ENCODE measurements at places on chromosomes 2 and 18.

- no peak for DNase-seq
These were observed 17.7 kb upstream of the MAL start for GRCh38 chr2:95007822-95008221.

DNA sequence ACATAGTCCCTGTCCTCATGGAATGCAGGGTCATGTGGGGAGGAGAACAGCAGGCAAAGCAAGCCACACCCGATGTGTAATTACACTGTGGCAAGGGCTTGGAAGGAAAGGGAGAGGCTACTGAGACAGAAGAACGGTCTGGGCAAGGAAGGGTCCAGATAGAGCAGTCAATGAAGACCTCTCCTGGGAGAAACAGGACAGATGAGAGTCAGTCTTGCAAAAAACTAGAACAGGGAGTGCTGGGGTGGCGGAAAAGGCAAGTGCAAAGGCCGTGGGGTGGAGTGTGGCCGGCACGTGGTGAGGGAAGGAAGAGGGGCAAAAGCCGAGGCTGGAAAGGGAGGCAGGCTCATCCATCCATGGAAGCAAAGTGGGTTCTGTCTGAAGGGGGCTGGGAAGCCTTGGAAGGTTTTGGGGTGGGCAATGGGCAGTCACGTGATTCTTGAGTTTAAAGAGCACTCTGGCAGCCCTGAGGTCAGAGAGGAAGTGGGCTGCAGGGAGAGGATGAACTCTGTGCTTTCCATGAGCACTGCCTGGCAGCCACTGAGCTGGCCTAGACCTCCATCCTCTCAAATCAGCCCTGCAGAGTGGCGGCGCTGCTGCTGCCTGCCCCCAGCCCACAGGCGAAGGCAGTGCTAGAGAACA, 182.2 kb downstream of the INHBB start:
- DNase-seq, result no peak

- no peak for DNase-seq
These were observed 16.0 kb downstream of the DNAH6 start for GRCh38 chr2:84532291-84532690.

GRCh38 chr18:49021433-49022129, 70.8 kb upstream of the SMAD7 start:
- peak; percentile 72 for DNase-seq

- DNase-seq, result no peak
These were observed 448.3 kb downstream of the ARHGAP15 start for GRCh38 chr2:143577489-143577888.

DNA sequence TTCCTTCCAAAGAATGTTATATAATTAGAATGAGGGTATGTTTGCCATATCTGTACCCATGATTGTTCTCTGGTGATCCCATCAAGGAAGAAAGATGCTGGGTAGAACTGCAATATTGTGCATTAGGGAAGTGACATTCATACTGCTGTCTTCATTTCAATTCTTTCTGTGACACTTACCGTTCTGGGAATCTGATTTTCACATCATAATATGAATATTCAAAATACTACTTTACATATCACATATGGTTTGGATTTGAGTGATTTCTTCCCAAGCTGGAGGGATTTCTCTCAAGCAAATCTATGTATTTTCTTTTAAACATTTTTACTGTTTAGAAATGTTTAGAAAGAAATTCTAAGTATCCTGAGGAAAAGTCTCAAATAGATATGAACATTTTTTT, 168.4 kb upstream of the DDX18 start:
- DNase-seq, result no peak

DNA sequence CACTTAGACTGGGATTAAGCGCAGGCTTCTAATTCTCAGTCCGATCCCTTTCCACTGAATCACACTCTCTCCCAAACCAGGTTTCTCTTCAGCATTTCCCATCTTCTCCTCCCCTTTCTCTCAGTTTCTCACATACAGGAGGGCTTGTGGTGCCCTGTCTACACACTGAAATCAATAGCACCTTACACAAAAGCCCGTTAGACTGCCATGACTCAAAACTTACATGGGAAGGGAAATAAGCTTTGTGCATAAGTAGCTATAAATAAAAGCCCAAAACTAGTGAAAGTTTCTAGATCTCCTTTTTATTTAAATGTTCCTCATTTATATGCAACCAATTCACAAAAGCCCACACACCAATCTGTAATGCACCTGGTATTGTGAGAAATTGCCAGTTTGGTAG, 318.4 kb downstream of the TXNL1 start:
- DNase-seq, result no peak

DNA sequence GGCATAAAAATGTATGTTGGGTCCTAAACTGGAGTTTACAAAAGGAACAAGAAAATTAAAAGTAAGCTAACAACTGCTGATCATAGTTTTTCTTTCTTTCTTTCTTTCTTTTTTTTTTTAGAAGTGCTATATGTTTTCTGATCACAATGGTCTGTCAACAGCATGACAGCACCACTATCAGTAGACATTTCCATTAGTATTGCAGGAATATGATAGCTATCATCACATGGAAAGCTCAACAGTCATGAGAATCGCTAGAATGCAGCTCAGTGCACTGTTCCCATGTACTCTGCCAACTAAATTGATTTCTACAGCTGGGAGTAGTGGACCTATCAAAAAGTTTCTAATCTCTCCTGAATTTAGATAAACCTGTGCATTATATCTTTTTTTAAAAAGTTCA, 950.3 kb upstream of the ACVR2A start:
- DNase-seq, result no peak

DNA sequence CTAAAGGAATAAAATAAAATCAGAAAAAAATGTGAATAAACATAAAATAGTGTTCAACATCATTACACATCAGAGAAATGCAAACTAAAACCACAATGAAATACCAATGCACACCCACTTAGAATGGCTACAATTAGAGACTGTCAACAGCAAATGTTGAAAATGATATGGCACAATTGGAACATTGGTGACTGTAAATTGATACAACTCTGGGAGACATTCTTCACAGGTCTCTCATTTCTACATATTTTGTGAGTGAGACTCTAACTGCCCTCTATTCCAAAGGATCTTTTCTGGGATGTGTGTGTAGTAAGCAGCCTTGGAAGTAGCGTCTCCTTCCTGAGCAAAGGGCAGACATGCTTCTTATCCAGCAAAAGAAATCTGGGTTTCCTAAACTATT, 323.0 kb downstream of the FBXO15 start:
- DNase-seq, result no peak

GRCh38 chr2:101781326-101781725, 83.8 kb downstream of the MAP4K4 start:
- no peak for DNase-seq

- peak; percentile 13 for DNase-seq
These were observed 173.3 kb upstream of the ZFP36L2 start for GRCh38 chr2:43399515-43400264.

DNA sequence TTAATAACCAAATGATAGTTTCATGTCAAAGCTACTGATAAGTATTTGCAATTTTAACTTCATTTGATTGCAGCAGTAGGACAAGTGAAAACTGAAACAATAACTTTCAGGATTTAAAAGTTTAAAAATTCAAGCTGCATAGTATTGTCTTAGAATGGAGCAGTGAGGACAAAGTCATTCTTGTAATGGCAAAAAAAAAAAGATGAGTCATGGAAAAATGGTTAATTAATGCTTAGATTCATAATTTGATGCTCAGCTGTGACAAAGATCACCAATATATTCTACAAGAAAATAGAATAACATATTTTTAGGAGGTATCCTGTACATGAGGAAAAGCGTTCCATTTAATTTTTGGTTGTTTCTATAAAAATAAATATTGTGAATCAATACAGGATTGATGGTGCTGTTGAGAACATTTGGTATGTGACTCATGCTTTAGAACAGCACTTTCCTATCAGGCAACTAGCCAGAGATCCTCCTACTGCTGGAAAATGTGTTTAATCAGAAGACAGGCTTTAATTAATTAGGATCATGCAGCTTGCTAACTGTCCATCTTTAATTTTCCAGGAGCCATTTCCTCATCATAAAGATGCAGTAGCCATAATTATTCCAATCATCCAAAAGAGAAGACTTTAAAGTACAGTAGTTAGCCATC, 239.0 kb upstream of the MMADHC start:
- peak; percentile 2 for DNase-seq

DNA sequence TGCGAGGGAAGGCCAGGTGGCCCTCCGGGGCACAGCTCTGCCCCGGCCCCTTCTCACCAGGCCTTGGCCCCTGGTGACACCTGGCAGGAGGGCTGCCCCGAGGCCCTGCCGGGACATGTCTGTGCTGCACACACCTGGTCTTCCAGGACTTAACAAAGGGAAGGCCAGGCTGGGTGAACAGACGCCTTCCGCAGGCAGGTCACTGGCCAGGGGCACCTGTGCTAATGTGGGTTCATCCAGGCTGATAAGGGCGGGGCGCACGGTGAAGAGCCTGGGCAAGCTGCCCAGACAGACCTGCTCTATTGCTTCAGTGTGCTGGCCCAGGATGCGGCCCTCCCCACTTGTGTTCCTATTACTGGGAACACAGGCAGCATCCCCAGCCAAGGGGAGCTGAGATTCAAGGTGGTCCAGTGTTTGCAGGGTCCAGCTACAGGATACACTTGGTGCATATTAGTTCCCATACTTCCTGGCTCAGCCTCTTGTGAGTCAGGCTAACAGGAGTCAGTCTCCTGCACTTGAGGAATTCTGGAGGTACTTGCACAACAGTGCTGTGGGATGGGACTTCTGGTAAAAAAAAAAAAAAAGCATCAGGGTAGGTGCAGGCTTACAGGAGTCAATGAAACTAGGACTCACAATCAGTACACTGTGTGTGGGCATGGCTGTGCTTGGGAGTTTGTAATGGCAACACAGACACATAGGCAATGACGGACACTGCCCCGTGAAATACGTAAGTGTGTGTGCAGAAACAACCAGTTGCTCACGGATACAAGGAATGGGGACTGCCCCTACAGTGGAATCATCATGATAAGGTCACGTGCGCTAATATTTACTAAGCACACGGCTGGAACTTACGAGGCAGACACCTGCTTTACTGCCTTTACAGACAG, 261.4 kb downstream of the TWIST2 start:
- peak; percentile 58 for DNase-seq

DNA sequence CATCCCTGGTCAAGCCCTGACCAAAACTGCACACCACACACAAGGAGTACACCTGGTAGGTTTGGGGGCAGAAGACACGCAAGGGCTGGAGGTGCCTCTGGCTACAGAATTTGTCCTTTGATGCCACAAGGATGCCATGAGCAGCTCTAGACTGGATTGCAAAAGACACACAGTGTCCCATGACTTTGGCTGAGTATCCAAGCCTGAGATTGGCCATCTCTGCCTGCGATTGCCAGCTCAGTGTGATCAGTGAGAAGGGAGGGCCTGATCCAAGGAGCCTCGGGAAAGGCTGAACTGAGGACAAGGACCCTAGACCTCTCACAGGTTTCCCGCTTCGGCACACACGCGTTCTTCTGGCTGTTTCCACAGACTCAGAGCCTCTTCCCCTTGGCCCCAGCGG, 60.0 kb upstream of the FOSL2 start:
- DNase-seq, result no peak

DNA sequence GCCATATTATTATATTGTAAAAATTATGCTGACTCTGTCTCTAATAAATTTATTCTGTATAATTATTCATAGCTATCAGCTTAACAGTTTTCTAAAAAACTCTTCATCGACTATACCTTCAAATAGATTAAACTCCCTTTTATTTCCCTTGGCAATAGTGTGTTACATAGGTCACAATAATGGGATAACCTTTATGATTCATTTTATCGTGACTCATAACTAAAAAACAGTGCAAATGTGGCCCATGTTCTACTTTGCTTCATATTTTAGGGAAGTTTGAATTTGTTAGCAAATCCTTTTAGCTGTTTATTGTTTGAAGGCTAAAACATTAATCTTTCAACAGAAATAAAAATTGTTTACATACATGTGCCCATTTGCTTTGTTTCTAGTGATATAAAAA, 783.2 kb upstream of the CDH2 start:
- peak; percentile 19 for DNase-seq

DNA sequence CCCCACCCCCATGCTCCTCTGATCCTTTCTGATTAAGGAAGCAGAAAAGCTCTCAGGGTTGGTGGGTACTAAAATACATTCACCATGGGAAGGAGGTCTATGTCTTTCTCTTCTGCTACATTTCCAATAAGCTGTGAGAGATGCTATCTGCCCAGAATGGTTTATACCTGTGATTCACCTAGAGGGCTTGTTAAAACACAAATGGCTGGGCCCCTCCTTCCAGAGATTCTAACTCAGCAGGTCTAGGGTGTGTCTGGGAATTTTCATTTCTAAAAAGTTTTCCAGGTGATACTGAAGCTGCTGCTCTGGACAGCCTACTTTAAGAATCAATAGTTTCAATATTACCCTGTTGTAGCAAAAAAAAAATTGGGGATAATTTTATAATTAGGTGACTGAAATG, 772.2 kb upstream of the ZEB2 start:
- DNase-seq, result peak; percentile 7

- peak; percentile 68 for DNase-seq
These were observed 115.4 kb upstream of the CDC42EP3 start for GRCh38 chr2:37786854-37787253.

- DNase-seq, result no peak
These were observed 141.9 kb downstream of the LYPD6B start for GRCh38 chr2:149180226-149180875.

DNA sequence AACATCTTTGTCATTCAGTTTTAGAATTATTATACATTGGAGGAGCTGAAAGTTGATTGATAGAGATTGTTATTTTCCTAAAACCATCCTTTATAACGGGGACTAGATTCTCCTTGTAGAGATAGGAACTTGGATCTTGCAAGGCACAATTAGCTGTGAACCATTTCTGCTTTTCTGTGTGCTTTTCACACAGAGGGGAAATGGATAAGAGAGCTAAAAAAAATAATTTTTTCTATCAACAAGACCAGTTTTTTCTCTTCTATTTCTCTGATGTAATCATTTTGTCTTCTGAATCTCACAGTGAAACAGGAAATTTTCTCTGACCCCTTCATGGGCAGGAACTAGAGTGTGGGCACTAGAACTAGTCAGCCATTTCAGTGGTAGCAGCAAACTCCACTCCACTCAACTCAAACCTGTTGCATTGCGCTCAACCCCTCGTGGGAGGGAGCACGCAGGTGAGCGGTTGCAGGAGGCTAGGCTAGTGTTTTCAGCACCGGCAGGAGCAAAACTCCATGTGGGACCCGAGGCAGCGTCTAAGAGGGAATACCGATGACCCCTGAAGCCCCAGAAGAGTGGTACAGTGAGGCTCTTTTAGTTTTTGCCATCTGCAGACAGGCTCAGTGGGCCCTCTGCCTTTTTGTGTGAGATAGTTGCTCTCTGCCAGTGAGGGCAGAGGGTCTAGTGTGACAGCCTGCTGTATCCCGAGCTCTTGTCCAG, 24.0 kb upstream of the SLC39A10 start:
- no peak for DNase-seq

- DNase-seq, result no peak
These were observed 156.2 kb upstream of the DNMT3A start for GRCh38 chr2:25497918-25498407.

- DNase-seq, result no peak
These were observed 58.9 kb downstream of the ROCK2 start for GRCh38 chr2:11285499-11285898.

Measured in RWPE1 (cell line).